Endodermal cell (in vitro differentiated cells): ENCODE measurements at places on chromosomes 4 and X. TPM values are rescaled to one million over a fixed set of nuclear protein-coding genes. Genes with fewer than 3 reads are reported as not detected.

GRCh38 chr4:181863856-181864255, 379.3 kb upstream of the TENM3 start:
- no peaks in the 10 kb centered on the region for H3K27me3 ChIP-seq
- no peak overlapping the region for H3K27ac ChIP-seq
- DNase-seq, result no peak
- H3K4me1 ChIP-seq, result no peaks in the 10 kb centered on the region
- no peaks in the 10 kb centered on the region for H3K36me3 ChIP-seq

DNA sequence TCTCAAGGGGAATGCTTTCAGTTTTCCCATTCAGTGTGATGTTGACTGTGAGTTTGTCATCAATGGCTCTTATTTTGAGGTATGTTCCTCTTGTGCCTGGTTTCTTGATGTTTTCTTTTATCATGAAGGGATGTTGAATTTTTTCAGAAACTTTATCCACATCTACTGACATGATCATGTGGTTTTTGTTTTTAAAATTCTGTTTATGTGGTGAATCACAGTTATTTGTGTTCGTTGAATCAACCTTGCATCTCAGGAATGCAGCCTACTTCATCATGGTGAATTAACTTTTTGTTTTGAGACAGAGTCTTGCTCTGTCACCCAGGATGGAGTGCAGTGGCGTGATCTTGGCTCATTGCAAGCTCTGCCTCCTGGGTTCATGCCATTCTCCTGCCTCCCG, 263.1 kb upstream of the KLF3 start:
- H3K27ac ChIP-seq, result no peak overlapping the region
- H3K27me3 ChIP-seq, result no peaks in the 10 kb centered on the region
- DNase-seq, result no peak
- H3K4me1 ChIP-seq, result no peaks in the 10 kb centered on the region
- H3K4me3 ChIP-seq, result no peak overlapping the region

The FABP2 gene
- not detected in 3 replicates for total RNA-seq

- no peak overlapping the region for H3K27ac ChIP-seq
- H3K27me3 ChIP-seq, result no peaks in the 10 kb centered on the region
- no peaks in the 10 kb centered on the region for H3K36me3 ChIP-seq
These were observed 1495.4 kb downstream of the RPA4 start for GRCh38 chrX:98379134-98379533.

- peak overlapping the region; percentile 86 for H3K4me3 ChIP-seq
- no peaks in the 10 kb centered on the region for H3K4me1 ChIP-seq
- peaks cover 16% of the 10 kb centered on the region for H3K36me3 ChIP-seq
These were observed 3.6 kb downstream of the MID1IP1 start for GRCh38 chrX:38804682-38805431.

DNA sequence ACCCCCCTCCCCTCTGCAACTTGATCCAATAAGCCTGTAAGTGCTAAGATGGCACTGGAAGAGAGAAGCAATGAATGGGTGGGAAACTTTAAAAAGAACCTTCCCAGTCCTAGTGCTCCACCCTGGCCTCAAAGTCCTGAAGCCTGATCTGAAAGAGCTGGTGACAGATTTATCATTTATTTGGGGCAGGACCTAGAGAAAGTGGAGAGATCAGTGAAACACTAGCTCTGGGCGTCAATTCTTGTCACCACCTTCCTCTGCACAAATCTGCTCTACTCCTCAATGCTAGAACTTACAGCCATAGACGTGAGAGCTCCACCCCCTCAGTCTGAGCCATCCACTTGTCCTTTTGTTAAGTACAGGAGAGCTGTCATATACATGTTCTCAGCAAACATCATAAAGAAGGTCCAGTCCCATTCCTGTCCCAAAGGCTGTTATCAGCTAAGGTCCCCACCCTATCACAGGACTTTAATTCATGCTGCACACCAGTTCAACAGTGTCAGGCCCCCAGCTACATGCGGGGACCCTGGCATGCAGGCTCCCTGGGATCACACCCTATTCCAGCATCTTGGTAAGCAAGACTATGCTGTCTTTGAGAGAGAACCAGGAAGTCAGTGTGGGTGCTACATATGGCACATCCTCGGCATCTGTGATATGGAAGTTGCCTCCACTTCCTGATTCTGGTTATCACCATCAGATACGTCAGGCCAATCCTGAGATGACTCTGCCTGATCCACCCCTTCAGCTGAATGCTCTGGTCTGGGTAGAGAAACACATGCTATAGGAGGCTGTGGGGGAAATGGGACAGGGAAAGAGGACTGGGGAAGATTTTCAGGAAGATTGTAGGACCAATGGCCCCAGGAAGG, 2.3 kb downstream of the P2RY4 start:
- no peak overlapping the region for H3K27ac ChIP-seq
- no peak for DNase-seq
- H3K4me3 ChIP-seq, result no peak overlapping the region
- no peaks in the 10 kb centered on the region for H3K27me3 ChIP-seq
- H3K36me3 ChIP-seq, result no peaks in the 10 kb centered on the region

DNA sequence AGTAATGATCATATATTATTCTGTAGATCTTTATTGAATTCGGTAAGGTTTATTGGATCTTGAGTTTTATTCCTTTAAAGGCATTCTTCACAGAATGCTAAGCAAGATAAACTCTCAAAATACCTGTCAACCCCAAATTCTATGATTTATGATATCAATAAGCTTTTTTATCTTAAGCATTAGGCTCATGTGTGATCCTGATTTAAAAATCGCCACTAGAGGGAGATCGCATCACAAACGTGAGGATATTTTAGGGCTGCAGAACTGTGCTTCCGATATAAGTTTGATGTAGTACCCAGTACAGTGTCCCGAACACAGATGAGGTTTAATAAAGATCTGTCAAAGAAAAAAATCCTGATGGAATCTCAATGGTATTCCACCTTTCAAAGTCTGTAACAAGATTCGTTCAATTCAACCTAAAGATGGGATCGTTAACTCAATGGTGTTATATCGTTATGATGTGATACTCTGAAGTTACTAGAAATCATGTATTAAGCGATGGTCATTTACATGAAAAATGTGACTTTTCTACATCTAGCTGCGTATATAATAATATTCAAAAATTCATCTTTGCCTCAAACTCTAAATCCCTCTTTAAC, 169.0 kb downstream of the CORIN start:
- H3K4me1 ChIP-seq, result no peaks in the 10 kb centered on the region
- H3K4me3 ChIP-seq, result no peak overlapping the region
- no peaks in the 10 kb centered on the region for H3K36me3 ChIP-seq

GRCh38 chr4:74754218-74754617, 40.1 kb downstream of the BTC start:
- no peaks in the 10 kb centered on the region for H3K4me1 ChIP-seq
- no peaks in the 10 kb centered on the region for H3K36me3 ChIP-seq
- DNase-seq, result no peak
- H3K4me3 ChIP-seq, result no peak overlapping the region
- no peak overlapping the region for H3K27ac ChIP-seq

DNA sequence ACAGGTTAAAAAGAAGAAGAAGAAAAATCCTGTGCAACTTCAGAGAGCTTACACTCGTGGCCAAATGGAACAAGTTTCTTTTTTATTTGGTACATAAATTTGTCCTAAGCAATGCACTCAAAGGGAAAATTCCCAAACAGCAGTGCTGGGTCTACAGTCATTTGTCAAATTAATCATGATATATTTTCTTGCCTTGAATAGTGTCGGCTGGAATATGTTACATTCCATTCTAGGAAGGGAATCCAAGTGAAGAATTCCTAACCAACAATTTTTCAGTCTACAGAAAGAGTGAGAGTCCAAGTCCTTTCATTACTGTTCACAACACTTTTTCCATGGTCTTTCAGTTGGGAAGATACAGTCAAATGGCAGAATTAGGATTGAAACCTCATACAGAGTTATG, 63.9 kb downstream of the HAND2 start:
- no peaks in the 10 kb centered on the region for H3K36me3 ChIP-seq
- H3K4me3 ChIP-seq, result no peak overlapping the region
- H3K27me3 ChIP-seq, result no peaks in the 10 kb centered on the region
- no peak overlapping the region for H3K27ac ChIP-seq

DNA sequence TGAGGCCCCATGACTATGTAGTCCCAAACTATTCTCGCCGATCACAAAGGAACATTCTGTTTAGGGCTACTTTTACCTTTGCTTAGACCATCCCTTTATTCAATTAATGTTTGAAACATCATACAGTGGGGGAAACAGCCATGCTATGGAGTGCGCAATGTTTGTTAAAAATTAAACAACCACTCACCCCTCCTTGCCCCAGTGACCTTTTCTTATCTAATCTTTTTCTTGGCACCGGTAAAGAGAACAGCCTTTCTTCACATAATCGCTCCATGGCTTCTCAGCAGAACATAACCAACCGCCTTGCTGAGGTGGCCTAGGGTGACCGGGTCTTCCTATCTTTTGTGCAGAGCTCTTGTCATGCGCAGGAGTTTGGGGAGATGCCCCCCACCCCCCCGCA, 152.6 kb downstream of the VCX3A start:
- no peak for DNase-seq
- no peak overlapping the region for H3K4me3 ChIP-seq
- no peak overlapping the region for H3K27ac ChIP-seq
- H3K4me1 ChIP-seq, result peaks cover 9% of the 10 kb centered on the region

GRCh38 chrX:22999696-23000223, at the start of gene DDX53:
Gene DDX53, plus strand, starts transcription at chrX:22999960. Its CDS starts 98 bp downstream, at chrX:23000058.
- no peak for DNase-seq
- H3K4me3 ChIP-seq, result no peak within 1 kb of the TSS
- no peaks in the 10 kb centered on the region for H3K4me1 ChIP-seq
- H3K36me3 ChIP-seq, result no peaks in the 10 kb centered on the region

GRCh38 chrX:103678199-103678993, 8.1 kb downstream of the MORF4L2 start:
- H3K4me3 ChIP-seq, result no peak overlapping the region
- no peaks in the 10 kb centered on the region for H3K4me1 ChIP-seq
- H3K36me3 ChIP-seq, result peaks cover 68% of the 10 kb centered on the region
- no peak overlapping the region for H3K27ac ChIP-seq
- no peaks in the 10 kb centered on the region for H3K27me3 ChIP-seq

- H3K27ac ChIP-seq, result no peak overlapping the region
- H3K36me3 ChIP-seq, result no peaks in the 10 kb centered on the region
- H3K4me1 ChIP-seq, result no peaks in the 10 kb centered on the region
- no peak overlapping the region for H3K4me3 ChIP-seq
- DNase-seq, result peak; percentile 71
These were observed 748 bp downstream of the CFP start for GRCh38 chrX:47628982-47629381.

The NSUN7 gene
- total RNA-seq, result 15.5 and 17.9 TPM in 2 replicates

DNA sequence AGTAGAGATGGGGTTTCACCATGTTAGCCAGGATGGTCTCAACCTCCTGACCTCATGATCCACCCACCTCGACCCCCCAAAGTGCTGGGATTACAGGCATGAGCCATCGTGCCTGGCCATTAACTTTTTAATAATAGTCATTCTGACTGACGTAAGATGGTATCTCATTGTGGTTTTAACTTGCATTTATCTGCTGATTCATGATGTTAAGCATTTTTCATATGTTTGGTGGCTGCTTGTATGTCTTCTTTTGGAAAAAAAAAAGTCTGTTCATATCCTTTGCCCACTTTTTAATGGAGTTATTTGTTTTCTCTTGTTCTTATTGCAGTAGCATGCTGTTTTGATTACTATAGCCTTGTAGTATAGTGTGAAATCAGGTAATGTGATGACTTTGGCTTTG, 45.8 kb downstream of the ANXA10 start:
- H3K36me3 ChIP-seq, result no peaks in the 10 kb centered on the region
- no peak overlapping the region for H3K4me3 ChIP-seq
- H3K27ac ChIP-seq, result no peak overlapping the region
- no peaks in the 10 kb centered on the region for H3K27me3 ChIP-seq
- DNase-seq, result no peak

DNA sequence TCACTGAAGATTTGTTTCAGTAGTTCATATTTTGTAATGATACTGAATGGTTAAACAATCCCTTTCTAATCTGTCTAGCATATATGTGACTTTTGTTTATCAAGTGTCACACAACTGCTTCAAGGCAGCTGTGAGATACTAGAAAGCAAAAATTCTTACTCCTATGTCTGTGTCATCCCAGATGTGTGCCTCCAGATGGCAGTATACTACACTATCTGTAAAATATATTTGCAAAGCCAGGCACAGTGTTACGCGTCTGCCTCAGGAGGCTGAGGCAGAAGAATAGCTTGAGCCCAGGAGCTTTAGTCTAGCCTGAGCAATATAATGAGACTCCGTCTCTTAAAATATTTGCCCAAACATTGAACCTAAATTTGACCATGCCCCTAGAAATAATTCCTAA, 4.0 kb downstream of the NUDT10 start:
- H3K27ac ChIP-seq, result no peak overlapping the region
- H3K4me3 ChIP-seq, result peak overlapping the region; percentile 84
- H3K27me3 ChIP-seq, result no peaks in the 10 kb centered on the region

DNA sequence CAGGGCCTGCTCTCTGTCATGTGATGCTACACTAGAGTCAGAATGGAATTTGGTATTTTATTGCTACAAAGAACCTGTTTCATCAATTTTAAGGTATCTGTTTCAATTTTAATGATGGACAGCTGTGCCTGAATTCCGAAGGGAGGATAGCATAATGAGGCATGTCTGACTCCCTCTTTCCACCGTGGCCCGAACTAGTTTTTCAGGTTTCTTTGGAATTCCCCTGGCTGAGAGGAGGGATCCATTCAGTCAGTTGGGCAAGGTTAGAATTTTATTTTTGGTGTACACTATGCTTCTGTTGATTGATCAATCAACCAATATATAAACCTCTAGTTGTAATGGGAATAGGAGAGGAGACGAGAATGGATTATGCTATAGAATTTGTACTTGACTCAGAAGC, 761.8 kb downstream of the FAM133A start:
- H3K36me3 ChIP-seq, result no peaks in the 10 kb centered on the region
- DNase-seq, result no peak
- no peak overlapping the region for H3K27ac ChIP-seq
- H3K4me3 ChIP-seq, result no peak overlapping the region

The CLDN22 gene
- 0.15 and 0.27 TPM in 2 replicates for total RNA-seq

The CLIC2 gene
- total RNA-seq, result 0.15 to 1.0 TPM in 2 of 3 replicates, not detected in the other

The BCLAF3 gene
- 9.7 and 10.1 TPM in 2 replicates for total RNA-seq

DNA sequence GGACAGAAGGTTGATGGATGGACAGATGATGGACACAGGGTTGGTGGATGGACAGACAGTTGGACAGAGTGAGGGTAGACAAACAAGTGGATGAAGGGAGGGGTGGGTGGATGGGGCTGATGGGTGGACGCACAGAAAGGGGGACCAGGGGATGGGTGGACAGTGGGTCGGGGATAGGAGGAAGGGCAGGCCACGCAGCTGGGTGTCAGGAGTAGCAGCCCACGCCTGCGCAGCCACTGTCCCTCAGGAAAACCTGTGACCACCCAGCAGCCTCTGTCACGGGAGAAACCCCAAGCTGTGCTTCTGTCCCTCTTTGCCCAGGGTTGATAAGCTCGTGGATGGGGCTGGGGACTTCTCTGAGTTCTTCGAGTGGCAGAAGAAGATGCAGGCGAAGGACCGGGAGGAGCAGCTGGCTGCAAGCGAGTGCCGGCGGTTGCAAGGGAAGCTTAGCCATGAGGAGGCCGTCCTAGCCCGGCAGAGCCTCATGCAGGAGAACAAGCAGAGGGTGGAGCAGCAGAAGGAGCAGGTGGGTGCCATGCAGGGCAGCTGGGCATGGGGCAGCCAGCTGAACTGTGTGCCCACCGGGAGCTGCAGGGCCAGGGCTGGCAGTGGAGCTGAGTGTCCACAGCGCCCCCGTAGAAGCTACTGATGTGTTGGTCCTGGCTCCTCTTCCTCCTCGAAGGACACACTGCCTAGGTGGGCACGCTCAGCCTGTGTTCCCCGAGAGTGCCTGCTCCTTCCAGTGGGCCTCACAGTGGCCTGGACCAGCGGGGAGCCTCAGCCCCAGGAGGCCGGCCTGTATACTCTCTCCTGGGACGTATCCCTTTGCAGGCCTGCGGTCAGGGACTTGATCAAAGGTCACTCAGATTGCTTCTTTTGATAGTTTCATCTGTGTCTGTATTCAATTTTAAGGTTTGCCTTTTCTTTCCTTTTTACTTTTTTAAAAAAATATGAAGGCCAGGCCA, 16.8 kb upstream of the RNF4 start:
- no peak overlapping the region for H3K4me3 ChIP-seq
- no peaks in the 10 kb centered on the region for H3K36me3 ChIP-seq
- H3K27me3 ChIP-seq, result no peaks in the 10 kb centered on the region
- no peaks in the 10 kb centered on the region for H3K4me1 ChIP-seq
- no peak overlapping the region for H3K27ac ChIP-seq
